T-helper 17 cell (primary cell): ENCODE measurements at places on chromosomes 4 and X. TPM values are rescaled to one million over a fixed set of nuclear protein-coding genes. Genes with fewer than 3 reads are reported as not detected.

DNA sequence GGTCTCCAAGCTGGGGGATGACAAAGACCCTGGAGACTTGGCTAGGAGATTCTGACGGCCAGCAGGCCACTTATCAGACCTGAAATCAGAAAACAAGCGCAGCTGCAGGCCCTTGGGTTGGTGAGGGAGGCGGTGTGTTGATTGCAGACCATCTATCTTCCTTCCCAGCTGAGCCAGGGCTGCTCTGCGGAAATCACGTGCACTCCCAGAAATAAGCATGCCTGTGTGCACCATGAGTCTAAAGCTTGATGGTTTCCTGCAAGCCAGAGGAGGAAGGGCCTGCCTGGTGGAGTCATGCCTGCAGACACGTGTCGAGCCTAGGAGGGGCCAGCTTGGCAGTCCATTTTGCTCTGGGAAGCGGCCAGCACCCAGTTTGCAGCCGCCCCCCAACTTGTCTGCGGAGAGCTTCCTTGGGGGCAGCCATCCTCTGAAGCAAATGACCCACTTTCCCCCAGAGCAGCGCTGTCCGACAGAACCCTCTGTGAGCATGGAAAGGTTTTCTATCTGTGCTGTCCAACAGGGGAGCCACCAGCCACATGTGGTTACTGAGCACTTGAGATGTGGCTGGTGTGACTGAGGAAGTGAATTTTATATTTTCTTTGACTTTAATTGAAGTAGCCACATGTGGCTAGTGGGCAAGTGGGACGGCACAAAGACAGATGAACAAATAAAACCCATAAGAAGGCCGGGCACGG lies 175.7 kb upstream of the BCOR start:
- DNase-seq, result no peak

- no peak for DNase-seq
These were observed 170.4 kb downstream of the SHROOM4 start for GRCh38 chrX:50643525-50644137.

- no peak for DNase-seq
These were observed 41.0 kb downstream of the MAP7D3 start for GRCh38 chrX:136210243-136210642.

DNA sequence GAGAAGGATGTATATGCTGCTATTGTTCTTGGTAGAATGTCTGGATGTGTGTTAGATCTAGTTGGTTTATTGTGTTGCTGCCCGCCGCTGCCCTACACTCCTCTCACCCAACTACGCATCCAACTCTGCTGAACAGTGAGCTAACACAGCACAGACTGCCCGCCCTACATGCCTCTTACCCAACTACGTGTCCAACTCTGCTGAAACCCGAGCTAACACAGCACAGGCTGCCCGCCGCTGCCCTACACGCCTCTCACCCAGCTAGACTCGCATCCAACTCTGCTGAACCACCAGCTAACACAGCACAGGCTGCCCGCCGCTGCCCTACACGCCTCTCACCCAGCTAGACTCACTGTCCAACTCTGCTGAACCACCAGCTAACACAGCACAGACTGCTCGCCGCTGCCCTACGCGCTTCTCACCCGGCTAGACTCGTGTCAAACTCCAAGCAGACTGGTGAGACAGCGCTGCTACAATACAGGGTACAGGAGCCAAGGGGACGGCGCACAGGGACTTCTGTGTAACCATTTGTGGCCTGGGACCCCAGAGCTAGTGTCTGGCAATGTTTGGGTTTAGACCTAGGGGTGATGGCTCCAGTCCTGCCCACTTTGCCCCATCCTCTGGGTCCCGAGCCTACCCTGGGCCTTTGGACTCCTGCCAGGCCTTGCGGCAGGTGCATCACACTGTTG lies 11.6 kb upstream of the CTBP1 start:
- DNase-seq, result no peak

GRCh38 chr4:8409264-8410065 lies 31.1 kb downstream of the ACOX3 start:
- DNase-seq, result peak; percentile 33

DNA sequence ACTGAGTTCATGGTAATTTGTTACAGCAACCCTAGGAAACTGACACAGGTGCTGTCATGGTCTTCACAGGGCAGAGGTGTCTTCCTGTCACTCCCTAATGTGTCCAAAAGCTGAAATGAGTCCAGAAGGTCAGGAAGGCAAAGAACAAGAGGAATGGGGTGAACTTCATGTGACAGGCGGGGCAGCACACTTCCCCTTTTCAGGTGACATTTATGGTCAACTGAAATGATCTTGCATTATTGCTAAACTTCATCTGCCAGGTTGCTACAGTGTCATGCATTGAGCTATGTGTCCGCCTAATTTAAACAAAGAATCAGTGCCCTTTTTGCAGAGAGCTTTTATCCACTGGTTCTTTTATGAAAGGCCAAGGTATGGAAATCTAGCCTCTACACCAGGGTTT lies 15.9 kb upstream of the CCDC149 start:
- DNase-seq, result no peak

GRCh38 chrX:30653415-30654131 lies at the start of gene GK:
Gene GK, plus strand, starts transcription at chrX:30653423. Its CDS starts 115 bp downstream, at chrX:30653538.
- peak; percentile 8 for DNase-seq

- DNase-seq, result no peak
These were observed 36.6 kb downstream of the ANAPC10 start for GRCh38 chr4:145061318-145061920.

DNA sequence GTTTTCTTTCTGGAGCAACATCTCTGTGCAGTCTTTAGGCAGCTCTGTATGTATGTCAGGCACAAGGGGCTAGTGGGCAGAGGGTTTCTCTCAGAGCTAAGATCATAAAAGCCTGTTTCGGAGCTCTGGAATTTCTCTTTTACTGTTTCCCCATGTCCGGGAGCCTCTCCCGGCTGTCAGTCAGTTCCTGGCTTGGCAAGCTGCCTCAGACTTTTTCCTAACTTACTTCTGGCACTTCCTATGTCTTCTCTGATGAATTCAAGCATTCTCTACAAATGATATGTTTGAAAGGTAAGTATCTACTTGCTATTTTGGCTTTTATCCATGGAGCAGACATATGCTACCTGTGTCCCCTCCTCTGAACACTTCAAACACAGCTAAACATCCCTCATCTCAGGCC lies 129.3 kb upstream of the PGRMC2 start:
- no peak for DNase-seq

DNA sequence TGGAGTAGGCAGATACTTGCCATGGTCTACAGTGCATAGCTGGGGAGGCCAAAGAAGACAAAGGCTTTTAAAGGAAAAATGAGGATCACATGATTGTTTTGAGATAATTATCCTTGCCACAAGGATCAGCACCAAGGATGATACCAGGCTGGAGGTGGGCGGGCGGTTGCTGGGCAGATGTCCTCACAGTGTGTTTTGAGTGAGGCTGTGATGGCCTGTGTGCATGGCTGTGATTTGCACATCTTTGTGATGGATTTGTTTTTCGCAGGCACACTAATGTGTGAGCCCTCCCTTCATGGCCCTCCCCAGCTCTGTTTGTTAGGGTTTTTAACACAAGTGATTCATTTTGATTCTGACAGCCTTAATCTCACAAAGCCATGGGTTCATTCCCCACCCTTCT lies 46.8 kb downstream of the RGS12 start:
- DNase-seq, result no peak

- no peak for DNase-seq
These were observed 387.0 kb downstream of the BCOR start for GRCh38 chrX:39710776-39711175.

DNA sequence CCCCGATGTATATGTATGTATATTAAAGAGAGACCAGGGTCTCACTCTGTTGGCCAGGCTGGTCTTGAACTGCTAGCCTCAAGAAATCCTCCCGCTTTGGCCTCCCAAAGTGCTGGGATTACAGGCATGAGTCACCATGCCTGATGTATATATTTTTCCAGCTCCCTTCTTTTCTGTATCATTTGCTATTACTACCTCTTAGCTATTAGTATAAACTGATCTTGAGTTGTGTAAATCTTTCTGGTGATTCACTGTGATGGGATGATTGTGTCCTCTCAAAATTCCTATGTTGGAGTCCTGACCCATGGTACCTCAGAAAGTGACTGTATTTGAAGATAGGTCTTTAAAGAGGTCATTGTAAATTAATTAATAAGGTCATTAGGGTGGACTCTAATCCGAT lies 53.1 kb downstream of the HPRT1 start:
- DNase-seq, result no peak

- no peak for DNase-seq
These were observed 457.4 kb downstream of the CENPC start for GRCh38 chr4:67087897-67088296.

GRCh38 chr4:74320559-74321118 lies 12.4 kb downstream of the EPGN start:
- DNase-seq, result no peak

DNA sequence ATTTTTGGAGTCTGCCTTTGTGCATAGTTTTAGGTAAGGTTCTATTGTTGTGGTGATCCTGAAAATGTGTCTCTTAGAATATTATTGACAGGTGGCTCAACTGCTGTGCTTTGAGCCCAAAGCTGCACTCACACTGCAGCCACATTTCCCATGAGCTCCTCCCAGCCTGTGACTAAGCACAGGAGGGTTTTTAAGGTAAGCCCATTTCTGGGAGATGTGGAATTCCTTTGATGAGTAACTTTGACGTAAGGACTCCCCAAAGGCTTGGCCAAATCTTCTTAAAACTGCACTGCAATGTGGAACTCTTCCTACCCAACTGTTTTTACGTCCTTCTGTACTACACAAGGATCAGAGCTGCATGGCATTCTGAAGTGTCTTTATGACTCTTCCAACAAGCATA lies 20.0 kb upstream of the TMPRSS11A start:
- DNase-seq, result no peak

DNA sequence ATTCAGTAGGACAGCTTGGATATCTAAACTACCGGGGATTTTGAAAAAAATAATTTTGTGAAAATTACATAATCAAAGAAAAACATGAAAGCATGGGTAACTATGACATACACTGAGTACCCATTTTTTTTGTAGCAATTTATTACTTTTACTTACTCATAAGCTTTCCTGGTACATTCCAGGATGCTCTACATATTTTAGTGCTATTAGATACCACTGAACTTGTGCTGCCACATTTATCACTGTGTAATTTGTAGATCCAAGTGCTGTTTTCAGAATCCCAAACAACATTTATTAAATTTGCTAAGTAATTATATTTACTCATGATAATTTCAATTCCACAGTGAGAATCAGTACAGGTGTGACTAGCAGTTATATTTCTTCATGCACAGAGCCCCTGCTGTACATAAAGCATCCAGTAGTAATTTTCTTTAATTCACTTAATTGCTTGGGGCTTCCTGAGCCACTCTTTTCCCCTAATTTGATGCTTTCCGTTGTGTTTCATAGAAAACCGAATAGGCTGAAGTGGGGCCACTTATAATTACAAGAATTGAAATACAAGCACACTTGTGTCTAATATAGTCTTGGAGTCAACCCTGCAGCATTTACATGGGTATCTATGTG lies 2254.4 kb downstream of the ARAP2 start:
- no peak for DNase-seq

DNA sequence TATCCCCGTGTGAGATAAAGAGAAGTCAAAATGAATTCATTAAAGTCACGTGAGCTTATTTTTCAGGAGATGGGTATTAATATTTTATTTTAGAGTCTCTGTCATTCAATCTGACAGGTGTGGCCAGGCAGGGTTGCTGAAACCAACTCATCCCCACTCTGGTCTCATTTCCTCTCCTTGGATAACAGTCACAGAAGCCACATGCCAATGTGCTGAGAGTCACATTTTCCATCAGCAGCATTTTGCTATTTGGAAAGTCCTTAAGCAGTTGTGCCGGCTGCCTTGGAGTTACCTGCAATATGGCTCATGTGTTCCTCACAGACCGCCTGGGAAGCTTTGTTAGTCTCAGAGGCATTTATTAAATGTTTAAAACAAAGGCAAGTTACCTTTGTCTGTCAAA lies 302.3 kb downstream of the DCHS2 start:
- DNase-seq, result no peak

DNA sequence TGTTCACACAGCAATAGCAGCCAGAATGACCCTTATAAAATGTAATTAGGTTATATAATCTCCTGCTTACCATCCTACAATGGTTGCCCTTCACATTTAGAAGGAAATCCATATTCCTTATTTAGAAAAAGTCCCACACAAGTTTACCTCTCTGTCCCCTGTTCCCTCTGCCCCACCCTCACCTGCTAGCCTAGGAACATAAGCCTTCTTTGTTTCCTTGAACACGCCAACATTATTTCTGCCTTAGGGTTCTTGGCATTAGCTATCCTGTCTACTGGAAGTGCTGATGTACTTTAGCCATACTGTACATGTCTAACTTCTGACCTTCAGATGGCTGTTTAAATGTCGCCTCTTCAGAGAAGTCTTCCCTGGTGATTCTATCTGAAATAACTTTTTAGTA lies 28.4 kb upstream of the USP53 start:
- DNase-seq, result no peak

GRCh38 chr4:25032126-25032525 lies 1.4 kb upstream of the LGI2 start:
- no peak for DNase-seq

DNA sequence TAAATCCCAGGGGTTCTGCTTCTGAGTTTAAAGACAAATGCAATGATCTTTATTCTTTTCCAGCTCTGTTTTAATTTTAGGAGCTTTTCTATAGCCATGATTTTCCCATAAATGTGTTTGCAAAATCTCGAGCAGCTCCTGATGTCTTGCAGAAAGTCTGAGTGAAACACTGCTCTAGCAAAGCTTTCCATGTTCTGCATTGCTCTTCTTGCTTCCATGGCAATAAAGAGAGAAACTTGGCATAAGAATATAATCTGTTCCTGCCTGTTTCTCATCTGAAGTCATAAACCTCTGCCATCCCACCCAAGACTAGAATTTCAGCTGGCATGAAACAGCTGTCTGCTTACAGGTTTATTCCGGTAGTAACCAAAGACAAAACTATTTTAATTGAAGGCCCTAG lies 254.5 kb downstream of the SPRY1 start:
- DNase-seq, result no peak

DNA sequence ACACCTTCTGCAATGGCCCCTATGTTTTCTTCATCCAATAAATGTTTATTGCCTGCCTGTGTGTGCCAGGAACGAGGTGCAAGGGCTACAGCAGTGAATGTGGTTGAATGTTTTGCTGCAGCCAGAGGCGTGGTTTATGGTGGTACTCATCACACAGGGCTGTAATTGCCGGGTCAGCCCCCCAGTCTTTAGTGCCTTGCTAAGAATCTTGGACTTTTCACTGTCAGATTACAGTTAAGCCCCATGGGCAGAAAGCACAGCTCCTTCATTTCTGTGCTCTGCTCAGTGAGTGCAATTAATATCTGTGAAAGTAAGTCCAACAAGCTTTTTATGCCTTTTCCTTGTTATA lies 67.8 kb downstream of the TAPT1 start:
- no peak for DNase-seq

- no peak for DNase-seq
These were observed 190.8 kb downstream of the SPATA18 start for GRCh38 chr4:52241916-52242315.

The OTUD4 gene
- 60.9 TPM for total RNA-seq

The SMIM20 gene
- total RNA-seq, result 12.5 TPM

The NXF2 gene
- not detected for total RNA-seq

The SLC10A4 gene
- total RNA-seq, result not detected

The CYLC1 gene
- total RNA-seq, result not detected

The EDA2R gene
- total RNA-seq, result 0.32 TPM

The EVC2 gene
- 3.6 TPM for total RNA-seq

The RHOXF2 gene
- total RNA-seq, result 0.10 TPM

The CACNA1F gene
- total RNA-seq, result 0.67 TPM

The SRPX2 gene
- not detected for total RNA-seq

The EDNRA gene
- total RNA-seq, result not detected

The SYP gene
- total RNA-seq, result 0.60 TPM

The GALNTL6 gene
- total RNA-seq, result not detected
